ENCODE measurements at places on chromosomes 16 and 17.

DNA sequence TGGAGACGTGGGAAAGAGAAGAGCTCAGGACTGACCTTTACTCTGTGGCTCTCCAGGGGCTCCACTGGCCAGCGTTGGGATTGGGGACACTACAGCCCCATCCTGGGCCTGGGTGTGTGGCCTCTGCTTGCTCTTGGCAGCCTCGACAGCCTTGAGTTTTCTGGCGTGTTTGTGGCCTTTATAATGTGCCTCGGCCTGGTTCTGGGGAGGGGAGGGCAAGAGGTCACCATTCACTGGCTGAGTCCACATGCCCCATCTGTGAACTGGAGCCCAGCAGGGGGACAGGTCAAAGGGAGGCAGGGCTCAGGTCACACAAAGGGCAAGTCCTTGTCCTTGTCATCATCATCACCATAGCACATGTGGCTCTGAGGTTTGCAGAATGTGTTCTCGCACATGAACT lies 11.7 kb downstream of the NKIRAS2 start:
- no peak for DNase-seq

- DNase-seq, result no peak
Measured at GRCh38 chr16:2598133-2598641, 60.4 kb downstream of the PDPK1 start.

- DNase-seq, result no peak
Measured at GRCh38 chr17:68698746-68699145, 97.6 kb upstream of the FAM20A start.

GRCh38 chr17:45855691-45856336 lies 11.1 kb downstream of the SPPL2C start:
- no peak for DNase-seq

DNA sequence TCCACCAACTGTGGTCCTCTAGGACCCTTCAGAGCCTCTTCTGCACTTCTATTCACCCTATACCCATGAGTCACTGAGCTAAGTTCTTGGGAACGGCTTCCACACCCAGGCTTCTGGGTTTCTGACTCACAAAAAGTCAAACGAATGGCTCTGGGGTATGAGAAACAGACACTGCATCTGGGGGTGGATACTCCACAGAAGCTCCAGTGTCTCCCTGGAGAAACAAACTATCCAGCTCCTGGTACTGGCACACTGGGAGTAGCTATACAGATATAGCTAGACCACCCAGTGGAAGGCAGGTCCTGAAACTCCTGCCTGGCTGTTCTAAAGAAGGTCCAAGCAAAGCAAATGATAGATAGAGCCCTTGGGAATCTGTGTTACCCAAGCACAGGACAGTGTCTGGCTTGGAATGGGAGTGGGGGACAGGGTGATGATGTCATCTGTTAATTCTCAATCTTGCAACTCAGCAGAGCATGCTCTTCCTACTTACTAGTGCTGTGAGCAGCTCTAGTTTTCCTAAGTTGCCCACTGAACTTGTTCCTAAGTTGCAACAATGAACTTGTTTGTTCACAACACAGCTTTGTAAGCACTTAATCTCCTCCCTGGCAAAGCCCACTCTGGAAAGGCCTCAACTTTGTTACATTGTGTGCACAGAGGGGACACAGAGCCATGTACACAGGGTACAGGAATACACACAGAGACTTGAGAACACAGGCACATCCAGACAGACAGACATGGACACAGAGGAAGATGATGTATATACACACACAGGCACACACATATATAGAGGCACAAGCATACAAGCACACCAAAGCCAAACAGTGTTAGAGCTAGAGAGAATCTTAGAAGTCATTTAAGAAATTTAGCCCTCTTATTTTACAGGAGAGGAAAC lies 6.7 kb downstream of the MMP28 start:
- no peak for DNase-seq

DNA sequence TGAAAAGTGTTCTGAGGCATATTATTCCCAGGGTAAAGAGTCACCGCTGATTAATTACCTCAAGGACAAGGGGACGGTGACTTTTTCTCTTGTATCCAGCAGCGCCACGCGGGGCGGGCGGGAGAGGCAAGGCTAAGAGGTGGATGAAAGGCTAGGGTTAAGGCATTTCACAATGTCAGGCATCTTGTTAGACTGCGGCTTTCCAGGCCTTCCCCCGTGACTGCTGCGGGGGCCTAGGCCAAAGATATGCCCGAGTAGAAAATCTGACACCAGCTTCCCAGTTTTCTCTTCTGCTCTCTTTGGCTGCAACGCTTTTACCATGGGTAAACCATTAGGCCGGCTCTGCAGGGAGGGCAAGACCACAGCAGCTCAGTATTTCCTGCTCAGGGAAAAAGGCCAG lies 698.2 kb downstream of the MAF start:
- no peak for DNase-seq

- no peak for DNase-seq
Measured at GRCh38 chr16:8905168-8905762, 23.1 kb downstream of the LITAFD start.

DNA sequence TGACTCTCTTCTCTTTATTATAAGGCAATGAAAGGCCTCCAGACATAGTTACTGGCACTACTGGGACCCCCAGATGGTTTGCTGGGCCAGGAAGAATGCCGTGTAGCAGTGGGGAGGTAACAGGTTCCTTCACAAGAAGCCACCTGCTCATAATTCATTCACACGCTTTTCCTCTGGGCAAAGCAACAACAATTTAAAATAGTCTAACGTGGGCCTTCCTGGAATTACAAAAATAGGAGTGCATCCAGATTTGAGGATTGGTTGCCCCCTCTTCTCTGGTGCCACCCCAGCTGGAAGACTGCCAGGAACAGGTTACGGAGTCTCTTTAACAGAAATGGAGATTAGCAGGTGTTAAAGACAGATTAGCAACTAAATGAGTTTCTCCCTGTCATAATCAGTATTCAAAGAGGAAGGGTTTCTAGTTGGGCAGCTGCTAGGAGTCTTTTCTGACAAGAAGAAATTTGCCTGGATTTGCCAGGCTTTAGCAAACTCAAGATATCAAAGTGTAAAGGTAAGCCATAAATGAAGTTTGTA lies 409.6 kb downstream of the NPIPA8 start:
- DNase-seq, result no peak

DNA sequence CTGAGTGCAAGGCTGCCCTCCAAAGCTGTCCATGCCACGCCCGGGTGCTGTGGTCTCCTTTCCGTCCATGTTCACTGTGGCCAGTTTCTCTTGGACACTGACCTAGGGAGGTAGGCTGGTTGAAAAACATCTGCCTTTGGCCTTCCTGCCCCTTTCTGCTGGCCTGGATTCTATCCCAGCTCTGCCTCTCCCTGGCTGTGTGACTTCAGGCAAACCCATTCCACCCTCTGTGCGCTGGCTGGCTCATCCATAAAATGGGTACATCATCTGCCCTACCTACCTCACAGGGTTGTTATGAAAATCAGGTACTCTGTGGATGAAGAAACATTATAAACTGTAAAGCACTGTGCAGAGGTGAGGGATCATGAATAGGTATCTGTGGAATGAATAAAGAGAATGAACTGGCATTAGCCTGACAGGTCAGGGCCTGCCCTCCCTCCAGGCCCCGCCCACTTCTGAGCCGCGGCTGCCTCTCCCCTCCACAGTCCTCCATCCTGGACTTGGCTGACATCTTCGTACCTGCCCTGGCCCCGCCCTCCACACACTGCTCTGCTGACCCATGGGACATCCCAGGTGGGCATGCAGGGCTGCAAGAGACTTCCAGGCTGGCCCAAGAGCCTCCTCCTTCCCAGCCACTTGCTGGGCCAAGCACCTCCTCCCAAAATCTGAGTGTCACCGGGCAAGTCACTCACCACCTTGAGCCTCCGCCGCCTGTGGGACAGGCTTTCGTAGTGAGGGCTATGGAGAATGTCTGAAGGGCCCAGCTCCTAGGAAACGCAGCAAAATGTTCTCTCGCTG lies 7.0 kb upstream of the SPATA20 start:
- DNase-seq, result no peak

GRCh38 chr17:48139944-48140343 lies 32.4 kb downstream of the SNX11 start:
- no peak for DNase-seq

DNA sequence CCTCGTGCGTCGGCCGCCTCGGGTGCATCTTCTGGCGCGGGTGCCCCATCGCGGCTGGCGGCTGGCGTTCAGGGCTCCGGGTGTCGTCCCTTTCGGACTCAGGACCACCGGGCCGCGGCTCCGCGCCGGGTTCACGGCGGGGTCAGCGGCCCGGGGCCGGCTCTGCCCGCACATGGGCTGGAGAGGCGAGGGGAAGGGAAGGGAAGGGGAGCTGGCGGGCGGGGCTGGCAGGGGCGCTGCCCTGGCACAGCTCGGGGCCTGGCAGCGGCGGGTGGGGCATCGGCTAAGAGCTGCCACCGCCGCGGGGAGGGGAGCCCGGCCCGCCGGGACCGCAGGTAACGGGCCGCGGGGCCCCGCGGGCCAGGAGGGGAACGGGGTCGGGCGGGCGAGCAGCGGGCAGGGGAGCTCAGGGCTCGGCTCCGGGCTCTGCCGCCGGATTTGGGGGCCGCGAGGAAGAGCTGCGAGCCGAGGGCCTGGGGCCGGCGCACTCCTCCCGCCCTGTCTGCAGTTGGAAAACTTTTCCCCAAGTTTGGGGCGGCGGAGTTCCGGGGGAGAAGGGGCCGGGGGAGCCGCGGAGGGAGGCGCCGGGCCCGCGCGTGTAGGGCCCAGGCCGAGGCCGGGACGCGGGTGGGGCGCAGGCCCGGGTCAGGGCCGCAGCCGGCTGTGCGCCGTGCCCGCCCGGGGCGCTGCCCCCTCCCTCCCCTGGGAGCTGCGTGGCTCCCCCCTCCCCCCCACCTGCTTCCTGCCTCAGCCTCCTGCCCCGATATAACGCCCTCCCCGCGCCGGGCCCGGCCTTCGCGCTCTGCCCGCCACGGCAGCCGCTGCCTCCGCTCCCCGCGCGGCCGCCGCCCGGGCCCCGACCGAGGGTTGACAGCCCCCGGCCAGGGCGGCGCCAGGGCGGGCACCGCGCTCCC lies 646 bp downstream of the HIC1 start:
- DNase-seq, result no peak

DNA sequence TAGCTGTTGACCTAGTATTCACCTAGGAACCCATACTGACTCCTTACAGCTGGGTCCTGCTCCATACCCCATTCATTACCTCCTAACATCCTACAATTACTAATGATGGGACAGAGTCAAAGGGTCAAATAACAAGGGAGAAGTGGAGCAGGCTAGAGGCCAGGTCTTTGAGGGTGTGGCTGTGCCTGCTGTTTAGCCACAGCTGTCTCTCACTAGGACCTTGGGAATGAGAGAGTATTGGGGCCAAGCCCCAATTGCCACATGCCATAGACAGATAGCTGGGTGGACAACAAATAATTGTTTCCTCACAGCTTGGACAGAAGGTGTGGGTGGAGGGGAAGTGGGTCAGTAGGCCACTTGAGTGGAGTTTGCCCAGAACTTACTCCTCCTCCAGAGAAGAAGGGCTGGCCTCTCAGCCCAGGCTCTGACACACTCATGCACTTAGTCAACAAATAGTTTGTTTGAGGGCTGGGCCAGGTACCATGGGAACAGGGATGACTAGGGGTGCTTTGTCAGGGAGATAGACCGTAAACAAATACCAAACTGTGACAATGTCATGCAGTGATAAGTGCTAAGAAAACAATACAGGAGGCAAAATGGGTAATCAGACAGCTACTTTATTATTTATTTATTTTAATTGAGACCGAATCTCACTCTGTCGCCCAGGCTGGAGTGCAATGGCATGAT lies 10.2 kb upstream of the CENPT start:
- DNase-seq, result no peak

DNA sequence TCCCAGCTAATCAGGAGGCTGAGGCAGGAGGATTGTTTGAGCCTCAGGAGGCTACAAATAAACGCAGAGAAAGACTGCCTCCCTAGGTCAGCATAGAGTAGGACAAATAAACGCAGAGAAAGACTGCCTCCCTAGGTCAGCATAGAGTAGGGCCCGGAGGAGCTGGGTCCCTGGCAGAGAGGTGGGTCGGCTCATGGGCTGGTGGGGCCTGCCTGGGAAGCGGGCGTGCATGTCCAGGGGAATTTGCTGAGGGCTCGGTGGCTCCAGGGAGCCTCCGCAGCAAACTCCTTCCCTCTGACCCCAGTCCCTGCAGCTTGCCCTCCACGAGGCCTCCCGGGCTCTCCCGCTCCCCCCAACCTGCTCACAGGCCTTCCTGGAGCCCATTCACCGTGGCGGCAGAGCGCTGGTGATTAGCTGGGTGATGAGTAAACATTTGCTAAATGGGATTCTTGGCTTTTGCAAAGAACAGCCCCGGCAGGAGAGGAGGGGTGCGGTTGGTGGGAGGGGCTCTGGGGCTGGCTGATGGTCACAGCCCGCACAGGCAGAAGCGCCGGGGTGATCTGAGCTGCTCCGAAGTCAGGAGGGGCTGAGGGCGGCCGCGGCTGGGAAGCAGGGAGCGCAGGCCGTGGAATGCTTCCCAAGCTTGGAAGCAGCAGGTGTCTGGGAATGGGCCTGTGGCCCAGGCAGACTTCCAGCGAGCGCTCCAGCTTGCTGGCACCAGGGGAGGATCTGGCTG lies 93.1 kb downstream of the RTN4RL1 start:
- DNase-seq, result no peak

DNA sequence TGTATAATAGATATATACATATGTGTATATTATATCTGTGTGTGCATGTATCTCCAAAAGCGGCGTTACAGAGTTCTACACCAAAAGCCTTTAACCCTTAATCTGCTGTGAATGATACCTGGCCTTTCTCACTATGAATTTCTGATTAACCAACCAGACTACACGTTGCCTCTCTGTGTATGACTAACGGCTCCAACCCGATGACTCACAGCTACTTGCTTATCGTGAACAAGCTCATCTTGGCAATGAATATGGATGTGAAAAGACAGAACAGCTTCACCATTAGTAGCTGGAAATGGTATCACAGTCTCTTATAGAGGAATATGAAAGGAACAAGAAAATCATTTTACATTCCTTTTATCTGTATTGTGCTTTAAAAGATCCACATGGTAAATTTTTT lies 23.8 kb upstream of the ARHGAP44 start:
- no peak for DNase-seq

DNA sequence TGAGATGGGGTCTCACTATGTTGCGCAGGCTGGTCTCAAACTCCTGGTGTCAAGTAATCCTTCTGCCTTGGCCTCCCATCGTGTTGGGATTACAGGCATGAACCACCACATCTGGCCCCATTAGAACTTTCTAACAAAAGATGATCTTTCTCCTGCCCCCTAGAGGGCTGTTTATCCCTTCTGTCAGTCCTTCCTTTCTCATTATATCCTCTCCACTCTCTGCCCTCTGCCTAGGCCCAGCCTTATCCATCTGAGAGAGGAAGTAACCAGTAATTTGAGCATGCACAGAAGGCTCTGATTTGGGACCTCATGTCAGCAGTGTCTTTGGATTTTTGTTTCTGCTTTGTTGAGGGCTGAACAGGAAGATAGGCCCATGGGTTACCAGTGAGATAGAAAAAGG lies 4.4 kb upstream of the DHX40 start:
- no peak for DNase-seq

- no peak for DNase-seq
Measured at GRCh38 chr17:70869402-70870085, 700.2 kb downstream of the KCNJ2 start.

All from stimulated activated CD8-positive, alpha-beta memory T cell treated with anti-CD3 and anti-CD28 coated beads, Interleukin-2, amount 100 ng/mL, for 1 hour (primary cell).